BE2C (cell line): ENCODE measurements at places on chromosomes 3 and 15.

DNA sequence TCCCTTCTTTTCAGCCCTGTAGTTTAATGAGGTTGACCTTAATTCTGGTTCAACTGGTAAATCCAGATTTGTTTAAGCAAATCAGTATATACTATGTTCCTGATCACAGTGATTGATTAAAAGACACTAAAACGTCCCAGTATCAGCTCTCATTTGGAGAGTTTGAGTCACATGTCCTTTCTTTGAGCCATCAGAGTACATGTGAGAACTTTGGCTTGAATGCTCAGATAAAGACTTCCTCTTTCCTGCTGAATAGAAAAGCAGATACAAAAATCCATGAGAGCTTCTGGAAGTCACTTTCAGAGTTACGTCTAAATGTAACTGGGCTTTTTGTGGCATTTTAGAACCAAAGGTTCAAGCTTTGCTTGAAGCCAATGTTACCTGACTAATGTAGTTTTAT lies 341.8 kb upstream of the SATB1 start:
- DNase-seq: no peak

GRCh38 chr15:78229431-78230406 lies 4.6 kb downstream of the ACSBG1 start:
- DNase-seq: no peak

GRCh38 chr15:31023841-31024240 lies 32.4 kb upstream of the MTMR10 start:
- no peak for DNase-seq

DNA sequence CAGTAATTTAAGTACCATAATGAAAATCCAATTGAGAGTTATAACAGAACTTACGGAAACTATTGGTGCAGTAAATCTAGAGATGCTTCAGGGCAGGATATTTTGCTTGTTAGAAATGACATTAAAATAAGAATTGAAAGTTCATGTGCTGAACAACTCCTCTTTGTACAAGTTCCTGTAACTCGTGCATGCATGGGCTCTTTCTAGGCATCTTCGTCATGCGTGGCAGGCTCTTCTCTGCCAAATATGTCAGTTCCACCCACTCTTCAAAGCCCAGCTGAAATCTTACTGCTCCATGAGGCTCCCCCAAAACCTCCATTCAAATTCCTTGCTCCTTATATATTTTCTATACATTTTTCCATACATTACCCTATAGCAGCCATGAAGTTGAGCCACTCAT lies 48.7 kb downstream of the FBN1 start:
- no peak for DNase-seq

DNA sequence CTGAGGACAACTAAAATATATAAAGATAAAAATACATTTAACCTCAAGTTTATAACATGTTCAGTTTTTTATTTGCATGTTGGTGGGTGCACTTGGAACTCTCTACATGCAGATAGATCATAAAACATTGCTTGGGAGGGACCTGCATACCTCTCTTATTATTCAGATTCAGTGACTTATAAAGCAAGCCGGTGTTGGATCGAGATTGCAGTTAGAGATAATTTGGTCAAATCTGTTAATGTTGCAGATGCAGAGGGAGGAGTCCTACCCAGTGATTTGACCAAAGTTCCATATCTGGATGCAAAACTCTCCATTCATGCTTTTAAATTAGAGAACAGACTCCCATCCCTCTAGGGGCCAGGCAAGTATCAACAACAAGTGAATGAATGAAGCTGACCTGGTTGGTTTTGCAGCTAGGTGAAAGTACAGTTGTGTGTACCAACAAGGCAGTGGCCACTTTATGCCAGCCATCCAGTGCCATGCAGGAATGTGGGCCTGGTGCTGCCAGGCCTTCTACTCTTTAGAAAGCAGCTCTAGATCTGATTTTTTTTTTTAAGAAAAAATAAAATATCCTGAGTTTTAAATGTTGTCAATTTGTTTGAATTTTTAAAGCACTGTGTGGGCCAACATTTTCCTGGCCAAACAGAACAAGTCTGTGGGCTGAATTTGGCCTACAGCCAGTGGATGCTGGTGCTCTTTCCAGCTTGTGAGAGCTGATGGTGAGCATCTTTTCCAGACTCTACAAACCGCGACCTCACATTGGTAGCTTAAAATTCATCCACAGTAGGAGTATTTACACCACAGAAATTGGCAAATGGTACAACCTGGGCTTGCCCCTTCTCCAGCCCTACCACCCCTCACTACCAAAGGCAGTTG lies 12.3 kb downstream of the CDIN1 start:
- no peak for DNase-seq

DNA sequence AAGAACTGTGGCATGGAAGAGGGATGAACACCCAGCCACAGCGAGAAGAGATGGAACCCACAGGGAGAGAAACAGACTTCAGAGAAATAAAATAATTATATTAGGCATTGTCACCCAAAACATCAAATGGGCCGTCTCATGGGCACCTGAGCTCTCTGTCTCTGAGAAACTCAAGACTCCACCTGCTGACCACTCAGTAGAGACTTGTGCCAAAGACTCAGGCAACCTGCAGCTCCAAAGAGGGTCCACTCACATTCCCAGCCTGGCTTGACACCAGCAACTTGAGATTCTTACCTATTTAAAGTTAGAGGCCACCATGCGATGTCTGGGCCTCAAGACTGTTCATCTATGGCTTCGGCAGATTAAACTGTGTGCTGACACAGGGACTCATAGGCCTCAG lies 12.0 kb downstream of the SEMA5B start:
- no peak for DNase-seq

- no peak for DNase-seq
Measured at GRCh38 chr15:63948971-63949370, 97.3 kb downstream of the DAPK2 start.

DNA sequence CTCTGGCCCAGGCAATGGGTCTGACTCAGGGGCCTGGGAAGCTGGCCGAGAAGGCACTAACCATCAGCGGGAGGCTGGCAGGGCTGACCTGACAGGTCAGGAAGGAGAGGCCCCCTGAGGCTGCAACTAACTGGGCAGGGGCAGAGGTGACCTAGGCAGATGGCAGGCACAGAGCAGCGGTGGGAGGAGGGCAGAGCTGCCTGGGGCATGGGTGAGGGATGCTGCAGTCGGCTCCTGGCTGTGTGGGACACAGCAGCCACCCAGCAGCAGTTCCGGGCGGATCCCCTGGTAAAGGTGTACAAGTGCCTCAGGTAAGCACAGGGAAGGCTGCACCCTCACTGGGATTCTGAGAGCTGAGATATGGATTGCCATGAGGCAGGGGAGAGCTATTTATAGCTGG lies 236.1 kb downstream of the OCA2 start:
- no peak for DNase-seq
